Spinal cord (tissue), 10 donors: ENCODE measurements at places on chromosomes 6 and 20.

- no peak overlapping the region for H3K27ac ChIP-seq
- H3K27me3 ChIP-seq = no peaks in the 10 kb centered on the region
- H3K4me1 ChIP-seq = no peaks in the 10 kb centered on the region
- no peak overlapping the region for H3K4me3 ChIP-seq
Measured at GRCh38 chr20:9490161-9490560, 24.2 kb upstream of the LAMP5 start.

DNA sequence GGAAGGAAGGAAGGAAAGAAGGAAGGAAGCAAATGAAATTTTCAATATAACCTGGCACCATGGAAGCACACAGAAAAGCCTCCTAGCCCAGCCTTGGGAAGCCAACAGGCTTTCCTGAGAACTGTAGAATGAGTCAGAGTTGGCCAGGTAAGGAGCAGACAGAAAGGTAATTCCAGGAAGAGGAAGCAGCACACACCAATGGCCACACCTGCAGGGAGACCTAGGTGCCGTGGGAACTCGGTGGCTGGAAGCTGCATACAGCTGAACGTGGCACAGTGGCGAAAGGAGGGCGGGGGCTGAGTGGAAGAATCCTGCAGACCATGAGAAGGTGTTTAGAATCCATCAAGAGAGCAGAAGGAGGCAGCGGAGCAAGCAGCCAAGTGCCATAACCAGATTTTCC lies 224.8 kb upstream of the RREB1 start:
- H3K36me3 ChIP-seq = no peaks in the 10 kb centered on the region
- no peak overlapping the region for H3K27ac ChIP-seq
- no peak for DNase-seq
- no peaks in the 10 kb centered on the region for H3K27me3 ChIP-seq

DNA sequence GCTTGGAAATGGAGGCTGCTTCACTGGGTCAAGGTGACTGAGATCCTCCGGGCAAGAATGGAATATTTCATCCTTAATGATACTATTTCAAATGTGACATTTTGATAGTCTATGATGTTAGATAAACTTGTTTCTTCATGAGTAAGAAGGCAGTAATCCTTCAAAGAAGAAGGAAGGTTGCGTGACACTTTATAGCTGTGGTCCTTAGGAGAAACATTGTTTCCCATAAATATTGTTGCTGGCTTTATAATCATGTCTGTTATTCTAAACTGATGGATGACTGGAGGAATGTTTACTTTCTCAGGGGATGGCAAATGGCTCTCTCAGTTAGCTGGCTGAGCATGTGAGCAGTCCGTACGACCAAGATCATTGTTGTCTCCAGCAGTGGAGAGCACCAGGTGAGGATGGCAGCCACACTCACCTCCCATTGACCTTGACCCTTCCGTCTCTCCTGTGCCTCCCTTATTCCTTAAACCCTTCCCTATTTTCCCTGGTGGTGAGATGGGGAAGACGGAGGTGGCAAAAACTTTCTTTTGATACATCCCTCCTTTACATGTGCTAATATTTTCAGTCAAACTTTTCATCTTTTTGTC lies 171.2 kb upstream of the OLIG3 start:
- no peaks in the 10 kb centered on the region for H3K36me3 ChIP-seq
- DNase-seq = no peak
- H3K4me3 ChIP-seq = no peak overlapping the region
- no peak overlapping the region for H3K27ac ChIP-seq
- H3K27me3 ChIP-seq = no peaks in the 10 kb centered on the region

GRCh38 chr6:14048837-14049236 lies 68.7 kb upstream of the CD83 start:
- no peaks in the 10 kb centered on the region for H3K27me3 ChIP-seq
- no peaks in the 10 kb centered on the region for H3K36me3 ChIP-seq
- H3K27ac ChIP-seq = no peak overlapping the region
- no peak overlapping the region for H3K4me3 ChIP-seq
- H3K4me1 ChIP-seq = no peaks in the 10 kb centered on the region

DNA sequence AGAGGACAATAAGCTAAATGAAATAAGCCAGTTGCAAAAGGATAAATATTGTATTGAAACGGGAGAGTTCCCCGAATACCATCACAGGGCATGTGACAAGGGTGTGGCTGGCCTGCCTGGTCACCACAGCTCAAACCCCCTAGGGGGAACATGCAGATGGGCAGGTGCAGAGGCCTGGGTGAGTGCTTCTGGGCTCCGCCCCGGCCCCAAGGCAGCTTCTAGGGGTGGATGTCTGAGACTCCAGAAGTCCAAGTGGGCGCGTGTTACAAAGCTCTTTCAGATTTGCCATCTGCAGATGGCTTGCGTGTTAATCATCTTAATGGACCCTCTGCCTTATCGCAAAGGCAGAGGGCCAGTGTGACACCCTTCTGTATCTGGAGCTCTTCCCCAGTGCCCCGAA lies 559.2 kb upstream of the IMPG1 start:
- H3K27ac ChIP-seq = no peak overlapping the region
- H3K4me1 ChIP-seq = no peaks in the 10 kb centered on the region
- no peak overlapping the region for H3K4me3 ChIP-seq
- no peaks in the 10 kb centered on the region for H3K27me3 ChIP-seq

- H3K4me1 ChIP-seq = peaks cover 37% of the 10 kb centered on the region
- no peak overlapping the region for H3K4me3 ChIP-seq
- H3K36me3 ChIP-seq = no peaks in the 10 kb centered on the region
- peaks cover 10% of the 10 kb centered on the region for H3K27me3 ChIP-seq
- no peak for DNase-seq
Measured at GRCh38 chr20:44019638-44020335, 105.1 kb downstream of the TOX2 start.

GRCh38 chr6:4021854-4022695 lies 56.9 kb downstream of the FAM217A start:
- DNase-seq = no peak
- H3K27me3 ChIP-seq = no peaks in the 10 kb centered on the region
- H3K4me3 ChIP-seq = peak overlapping the region; percentile 87
- H3K4me1 ChIP-seq = no peaks in the 10 kb centered on the region
- peak overlapping the region; percentile 96 for H3K27ac ChIP-seq

GRCh38 chr6:451336-451735 lies 59.8 kb downstream of the IRF4 start:
- H3K27me3 ChIP-seq = no peaks in the 10 kb centered on the region
- no peak overlapping the region for H3K27ac ChIP-seq
- peaks cover 14% of the 10 kb centered on the region for H3K4me1 ChIP-seq
- H3K36me3 ChIP-seq = no peaks in the 10 kb centered on the region
- no peak overlapping the region for H3K4me3 ChIP-seq

- H3K4me1 ChIP-seq = no peaks in the 10 kb centered on the region
- H3K36me3 ChIP-seq = no peaks in the 10 kb centered on the region
- H3K27ac ChIP-seq = no peak overlapping the region
- H3K27me3 ChIP-seq = no peaks in the 10 kb centered on the region
- no peak for DNase-seq
Measured at GRCh38 chr6:45606831-45607400, 229.2 kb upstream of the SUPT3H start.

DNA sequence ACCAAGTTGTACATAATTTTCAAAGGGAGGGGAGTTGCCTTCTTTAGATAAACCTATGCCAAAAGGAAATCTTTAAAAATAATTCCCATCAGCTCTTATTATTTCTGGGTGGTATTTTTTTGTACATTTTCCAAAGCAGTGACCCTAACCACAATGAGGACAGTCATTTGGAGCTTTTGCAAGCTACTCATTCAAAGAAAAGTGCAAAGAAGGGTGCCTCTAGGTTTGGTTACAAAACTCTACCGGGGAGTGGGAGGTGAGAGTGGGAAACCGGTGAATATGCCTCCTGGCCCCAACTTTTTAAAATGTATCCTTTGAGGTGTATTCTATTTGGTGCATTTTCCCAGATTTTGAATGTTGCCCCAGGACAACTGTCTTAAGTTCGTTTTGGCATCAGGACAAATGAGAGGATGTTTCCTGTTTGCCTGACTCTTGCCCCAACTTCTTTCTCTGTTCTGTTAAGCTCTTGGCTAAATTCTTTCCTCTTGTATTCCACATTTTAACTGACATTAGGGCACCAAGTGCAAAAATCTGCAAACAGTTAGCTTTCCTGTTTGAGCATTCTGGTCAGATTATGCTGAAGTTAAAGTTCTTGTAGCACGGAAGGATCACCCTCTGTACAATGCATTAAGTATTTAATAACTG lies 78.9 kb downstream of the SLX4IP start:
- H3K4me1 ChIP-seq = peaks cover 7% of the 10 kb centered on the region
- no peak overlapping the region for H3K27ac ChIP-seq
- H3K4me3 ChIP-seq = no peak overlapping the region
- H3K36me3 ChIP-seq = no peaks in the 10 kb centered on the region
- no peaks in the 10 kb centered on the region for H3K27me3 ChIP-seq

- H3K4me1 ChIP-seq = no peaks in the 10 kb centered on the region
- no peak overlapping the region for H3K27ac ChIP-seq
- H3K27me3 ChIP-seq = no peaks in the 10 kb centered on the region
- peak; percentile 51 for DNase-seq
- H3K4me3 ChIP-seq = no peak overlapping the region
Measured at GRCh38 chr6:144581812-144582537, 296.8 kb downstream of the UTRN start.

DNA sequence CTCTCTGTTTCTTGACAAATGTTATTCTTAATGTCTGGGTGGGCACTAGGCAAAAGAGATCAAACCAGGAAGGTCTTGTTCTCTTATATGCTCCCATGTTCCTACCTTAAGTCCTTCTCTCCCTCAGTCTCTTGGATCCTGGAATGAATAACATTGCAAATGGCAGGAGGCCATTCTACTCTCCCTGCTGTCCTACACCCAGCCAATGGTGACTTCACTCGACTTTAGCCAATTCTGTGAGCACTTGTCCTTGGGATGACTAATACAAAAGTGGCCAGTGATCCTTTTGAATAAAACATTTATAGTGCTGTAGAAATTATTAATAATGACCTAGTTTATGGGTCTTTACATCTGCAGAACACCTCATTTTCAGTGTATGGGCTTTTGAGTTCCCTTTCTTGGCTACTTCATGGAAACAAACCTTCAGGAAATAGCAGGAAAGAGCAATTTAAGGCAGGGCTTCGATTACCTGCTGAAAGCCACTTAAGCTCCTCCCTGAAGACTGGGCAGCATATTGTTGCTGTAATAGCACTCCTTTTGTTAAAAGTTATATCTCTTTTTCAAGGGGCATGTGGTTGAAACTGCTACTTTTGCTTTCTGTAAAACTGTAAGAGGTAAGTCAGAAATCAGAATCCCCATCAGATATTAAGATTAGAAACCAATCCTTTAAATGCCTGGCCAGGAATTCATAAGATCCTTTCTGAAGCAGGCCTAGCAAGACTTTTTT lies 10.5 kb downstream of the OTOR start:
- H3K36me3 ChIP-seq = no peaks in the 10 kb centered on the region
- no peaks in the 10 kb centered on the region for H3K27me3 ChIP-seq
- no peak overlapping the region for H3K4me3 ChIP-seq
- DNase-seq = no peak
- H3K27ac ChIP-seq = no peak overlapping the region
- H3K4me1 ChIP-seq = peaks cover 3% of the 10 kb centered on the region

DNA sequence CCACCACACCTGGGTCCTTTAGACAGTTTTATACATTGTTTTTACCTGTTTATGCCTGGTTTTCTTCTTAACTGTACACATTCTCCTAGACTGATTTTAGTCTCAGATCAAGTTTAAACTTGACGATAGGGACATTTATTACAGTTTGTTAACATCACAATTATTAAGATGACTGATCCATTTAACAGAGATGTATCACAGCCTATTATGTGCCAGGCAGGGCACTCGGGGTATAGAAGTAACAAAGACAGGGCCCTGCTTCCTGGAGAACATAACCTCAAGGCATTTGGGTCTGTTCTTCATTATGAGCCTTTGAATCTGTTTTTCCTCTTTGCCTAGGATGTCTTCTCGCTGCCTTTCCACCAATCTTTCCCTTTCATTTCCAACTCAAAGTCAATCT lies 380.5 kb downstream of the ESR1 start:
- no peak for DNase-seq
- no peaks in the 10 kb centered on the region for H3K27me3 ChIP-seq
- peaks cover 4% of the 10 kb centered on the region for H3K36me3 ChIP-seq

DNA sequence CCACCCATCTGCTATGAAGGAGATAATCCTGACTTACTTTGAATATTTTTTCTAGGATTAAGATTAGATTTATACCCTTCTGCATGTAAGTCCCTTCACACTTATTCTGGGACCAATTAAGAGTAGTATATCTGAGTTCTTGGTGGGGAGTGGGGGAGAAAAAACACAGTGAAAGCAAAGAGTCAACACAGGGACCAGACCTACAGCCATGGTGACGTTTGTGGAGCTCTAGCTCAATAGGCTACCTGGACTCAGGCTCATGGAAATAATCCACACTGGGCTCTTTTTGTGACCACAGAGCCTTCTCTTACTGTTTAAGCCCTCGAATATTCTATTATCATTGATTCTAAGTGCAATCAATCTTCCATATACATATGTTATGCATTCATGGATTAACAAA lies 491.4 kb downstream of the LMBRD1 start:
- no peaks in the 10 kb centered on the region for H3K36me3 ChIP-seq
- H3K27me3 ChIP-seq = no peaks in the 10 kb centered on the region
- H3K27ac ChIP-seq = no peak overlapping the region
- H3K4me3 ChIP-seq = no peak overlapping the region

DNA sequence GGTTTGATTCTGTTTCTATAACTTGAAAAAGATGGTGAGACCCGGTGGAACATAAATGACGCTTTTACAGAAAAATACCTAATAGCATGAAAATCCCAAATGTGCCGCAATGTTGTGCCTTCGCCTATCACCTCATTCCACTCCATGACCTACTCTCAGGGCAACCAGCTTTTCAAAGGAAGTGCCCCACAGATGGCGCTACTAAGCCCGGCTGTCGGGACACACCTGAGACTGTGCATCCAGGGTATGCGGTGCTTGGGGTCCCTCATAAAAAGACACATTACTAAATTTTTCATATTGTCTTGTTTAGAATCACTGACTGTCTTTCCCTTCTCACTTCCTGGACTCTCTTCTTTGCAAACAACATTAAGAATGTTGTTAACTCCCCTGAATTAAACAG lies 145.5 kb upstream of the RPS6KA2 start:
- H3K27me3 ChIP-seq = no peaks in the 10 kb centered on the region
- no peaks in the 10 kb centered on the region for H3K36me3 ChIP-seq
- DNase-seq = no peak
- no peak overlapping the region for H3K27ac ChIP-seq
- no peak overlapping the region for H3K4me3 ChIP-seq
- peaks cover 9% of the 10 kb centered on the region for H3K4me1 ChIP-seq

DNA sequence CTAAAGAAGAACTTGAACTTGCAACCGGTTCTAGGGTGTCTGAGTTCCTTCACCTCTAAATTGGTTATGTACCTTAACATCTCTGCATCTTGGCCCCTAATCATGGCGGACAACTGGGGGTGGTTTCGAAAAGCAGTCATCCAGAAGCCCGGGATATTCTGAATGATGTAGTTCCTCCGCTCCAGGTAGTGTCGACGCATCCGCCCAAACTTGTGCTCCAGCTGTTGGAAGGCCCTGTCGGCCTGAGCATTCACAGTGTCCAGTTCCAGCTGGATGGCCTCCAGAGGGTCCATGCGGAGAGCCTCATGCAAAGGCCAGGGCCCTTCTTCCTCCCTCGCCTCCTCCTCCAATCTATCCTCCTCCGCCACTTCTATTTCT lies 887 bp downstream of the TSPYL1 start:
- H3K36me3 ChIP-seq = peaks cover 16% of the 10 kb centered on the region
- peaks cover 23% of the 10 kb centered on the region for H3K4me1 ChIP-seq
- H3K27me3 ChIP-seq = no peaks in the 10 kb centered on the region
- H3K27ac ChIP-seq = peak overlapping the region; percentile 99
- no peak for DNase-seq
- H3K4me3 ChIP-seq = peak overlapping the region; percentile 99
